ENCODE measurements at places on chromosomes 16 and 17.

- DNase-seq = no peak
Measured at GRCh38 chr16:66287926-66288325, 78.6 kb upstream of the CDH5 start.

DNA sequence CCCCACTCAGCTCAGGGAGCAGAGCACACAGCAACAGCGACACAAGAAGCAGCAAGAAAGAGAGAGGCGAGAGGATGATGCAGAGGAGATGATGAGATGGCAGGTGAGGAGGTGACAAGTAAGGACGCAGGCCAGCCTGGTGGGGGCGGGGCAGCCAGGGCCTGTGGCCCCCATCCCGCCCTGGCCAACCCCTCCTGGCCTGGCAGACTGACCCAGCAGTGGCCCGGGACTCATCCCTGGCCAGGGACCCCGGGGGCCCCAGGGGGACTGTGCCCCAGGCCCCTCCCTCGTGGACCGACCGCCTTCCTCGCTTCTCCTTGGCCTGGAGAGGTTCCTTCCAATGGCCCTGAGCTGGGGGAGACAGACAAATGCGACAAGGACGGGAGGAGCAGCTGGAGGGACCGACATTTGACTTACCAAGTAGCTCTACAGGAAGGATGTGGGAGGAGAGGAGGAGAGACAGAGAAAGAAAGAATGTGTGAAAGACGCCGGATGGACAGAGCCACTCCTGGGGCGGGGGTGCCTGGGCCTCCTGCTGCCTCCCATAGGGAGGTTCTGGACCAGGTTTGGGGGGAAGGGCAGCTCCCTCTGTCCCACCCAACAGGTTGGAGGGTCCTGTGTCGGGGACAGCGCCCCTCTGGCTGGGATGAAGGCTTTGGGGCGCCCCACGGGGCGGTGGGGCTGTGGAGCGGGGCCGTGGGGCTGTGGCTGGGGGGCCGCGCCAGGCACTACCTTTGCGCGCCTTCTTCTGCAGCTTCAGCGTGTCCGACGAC is 6.8 kb downstream of the MTSS2 start:
- no peak for DNase-seq

DNA sequence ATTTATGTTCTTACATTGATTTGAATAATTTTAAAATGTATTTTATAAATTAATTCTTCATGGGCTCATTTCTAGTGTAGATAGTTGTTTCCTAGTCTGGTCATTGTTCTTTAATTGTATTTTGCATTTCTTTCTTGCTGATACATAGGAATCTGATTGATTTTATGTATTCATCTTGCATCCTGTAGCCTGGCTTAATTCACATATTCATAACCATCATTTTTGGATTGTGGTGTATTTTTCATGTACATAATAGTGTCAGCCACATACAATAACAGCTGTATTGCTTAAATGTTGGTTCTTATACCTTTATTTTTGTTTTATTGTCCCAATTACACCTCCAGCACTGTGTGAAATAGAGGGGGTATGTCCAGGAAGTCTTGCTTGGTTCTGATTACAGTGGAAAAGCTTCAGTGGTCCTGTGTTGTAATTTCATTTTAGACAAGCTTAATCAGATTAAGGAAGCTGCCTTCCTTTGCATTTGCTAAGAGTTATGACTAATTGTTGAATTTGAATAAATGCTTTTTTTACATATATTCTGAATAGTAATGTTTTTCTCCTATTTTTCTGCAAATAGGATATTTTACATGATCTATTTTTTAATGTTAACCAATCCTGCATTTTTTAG is 103.7 kb downstream of the USP22 start:
- no peak for DNase-seq

GRCh38 chr17:80959330-80960036 is 32.2 kb upstream of the CHMP6 start:
- DNase-seq = no peak

- no peak for DNase-seq
Measured at GRCh38 chr16:53680756-53681155, 22.9 kb downstream of the RPGRIP1L start.

DNA sequence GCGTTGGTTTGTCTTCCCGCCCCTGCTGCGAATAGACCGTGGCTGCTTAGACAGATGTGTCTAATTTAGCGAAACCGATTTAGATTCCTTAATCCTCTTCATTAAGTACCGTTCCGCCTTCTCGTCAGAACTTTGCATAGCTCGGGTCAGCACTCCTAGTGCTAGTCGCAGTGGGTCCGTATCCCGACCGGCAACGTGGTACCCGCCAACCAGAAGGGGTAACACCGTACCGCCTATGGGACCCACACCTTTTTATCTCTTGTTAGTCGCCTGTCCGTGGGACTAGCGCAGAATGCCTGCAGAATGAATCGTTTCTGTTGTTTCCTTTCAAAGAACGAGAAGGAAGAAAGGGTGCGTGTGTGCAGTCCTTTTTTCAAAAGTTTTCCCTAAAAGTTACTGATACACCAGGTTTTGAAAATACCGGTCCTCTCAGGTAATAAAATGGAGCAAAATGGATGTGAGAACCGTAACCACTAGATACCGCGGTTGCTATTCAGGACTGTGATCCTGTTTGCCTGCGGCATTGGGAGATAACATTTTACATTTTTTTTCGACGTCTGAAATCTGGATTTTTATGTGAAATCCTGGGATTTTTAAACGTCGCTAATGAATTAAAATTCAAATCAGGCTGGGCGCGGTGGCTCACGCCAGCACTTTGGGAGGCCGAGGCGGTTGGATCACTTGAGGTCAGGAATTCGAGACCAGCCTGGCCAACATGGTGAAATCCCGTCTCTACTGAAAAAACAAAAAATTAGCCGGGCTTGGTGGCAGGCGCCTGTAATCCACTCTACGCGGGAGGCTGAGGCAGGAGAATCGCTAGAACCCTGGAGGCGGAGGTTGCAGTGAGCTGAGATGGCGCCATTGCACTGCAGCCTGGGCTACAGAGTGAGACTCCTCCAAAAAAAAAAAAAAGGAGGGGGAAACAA is 998 bp upstream of the SRSF1 start:
- no peak for DNase-seq

DNA sequence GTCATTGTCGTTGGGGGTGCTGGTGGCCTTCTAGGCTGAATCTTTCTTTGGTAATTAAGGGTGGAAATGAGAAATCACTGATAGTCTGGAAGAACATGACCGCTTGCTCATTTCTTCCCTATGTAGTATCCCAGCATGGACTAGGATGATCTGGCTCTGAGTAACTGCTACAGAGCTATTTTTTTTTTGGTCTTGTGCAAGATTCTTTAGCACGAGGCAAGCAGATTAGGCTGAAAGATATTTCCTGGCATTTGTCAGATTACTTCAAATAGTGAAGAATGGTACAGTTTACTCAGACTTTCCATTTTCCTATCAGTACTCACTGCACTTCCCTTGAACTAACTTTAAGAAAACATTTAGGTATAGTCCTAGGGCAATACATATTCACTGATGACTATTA is 89.0 kb downstream of the SYCE1L start:
- no peak for DNase-seq
